NT2/D1 (cell line): ENCODE measurements at places on chromosomes 13 and 19.
A peak's percentile ranks its signal among the peaks of the same experiment; 100 is the strongest.

DNA sequence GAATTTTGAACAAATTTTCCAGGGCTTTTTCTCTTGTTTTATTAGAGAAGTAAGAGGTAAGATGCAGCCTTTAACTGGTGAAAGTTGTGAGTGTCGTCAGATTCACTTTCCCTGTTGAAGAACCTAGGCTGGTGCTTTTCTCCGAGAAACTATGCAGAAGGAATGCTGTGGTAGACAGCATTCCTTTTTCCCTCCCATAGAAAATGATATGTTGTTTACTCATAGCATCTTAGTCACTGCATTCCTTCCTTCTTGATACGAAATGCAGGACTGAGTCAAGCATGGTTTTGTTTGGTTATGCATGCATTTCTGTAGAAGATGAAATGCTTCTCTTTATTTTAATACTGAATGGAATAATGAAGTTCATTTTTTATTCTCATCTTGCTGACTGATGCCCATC, 3.4 kb downstream of the ITGBL1 start:
- no peak for DNase-seq

DNA sequence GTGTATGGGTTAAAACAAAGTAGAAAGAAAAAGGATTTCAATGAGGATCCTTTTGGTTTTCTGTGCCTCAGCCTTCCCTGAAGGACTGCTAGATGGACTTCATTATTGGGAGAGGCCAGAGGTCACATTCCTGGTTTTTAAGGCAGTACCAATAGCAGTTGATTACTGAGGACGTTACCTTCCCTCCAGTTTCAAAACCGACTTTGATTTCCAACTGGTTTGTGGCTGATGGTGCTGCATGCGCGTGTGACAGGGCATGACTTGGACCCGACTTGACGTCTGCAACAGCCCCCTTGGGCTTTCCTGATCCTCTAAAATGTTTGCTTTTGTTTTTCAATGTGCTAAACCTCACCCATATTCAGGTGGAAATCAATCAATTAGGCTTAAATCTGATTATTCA, 314.3 kb upstream of the ARGLU1 start:
- no peak for DNase-seq

- peak; percentile 76 for DNase-seq
Observed at GRCh38 chr19:12723641-12724426, at the start of gene TNPO2. Gene TNPO2 (minus strand): TSS chr19:12723932. CDS start chr19:12720977, 2,955 bp downstream.

DNA sequence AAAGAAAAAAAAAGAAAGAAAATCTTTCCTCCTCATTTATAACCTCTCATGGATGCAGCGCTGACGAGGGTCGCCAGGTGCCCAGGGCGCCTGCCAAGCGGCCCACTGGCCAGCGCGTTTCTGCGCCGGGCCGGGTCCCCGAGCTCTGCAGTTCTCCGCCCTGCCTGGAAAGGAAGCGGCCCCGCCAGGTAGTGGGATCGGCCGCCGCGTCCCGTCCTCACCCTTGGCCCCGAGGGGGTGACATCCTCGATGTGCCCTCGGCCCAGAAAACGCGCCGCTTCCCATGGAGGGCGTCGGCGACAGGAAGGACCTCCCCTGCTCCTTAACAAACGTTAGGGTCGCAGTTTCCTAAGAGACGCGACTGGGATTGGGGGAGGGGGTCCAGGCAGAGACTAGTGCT, 56.9 kb downstream of the ZNF726 start:
- DNase-seq, result no peak

- no peak for DNase-seq
Observed at GRCh38 chr19:2129486-2129885, 21.9 kb downstream of the AP3D1 start.

DNA sequence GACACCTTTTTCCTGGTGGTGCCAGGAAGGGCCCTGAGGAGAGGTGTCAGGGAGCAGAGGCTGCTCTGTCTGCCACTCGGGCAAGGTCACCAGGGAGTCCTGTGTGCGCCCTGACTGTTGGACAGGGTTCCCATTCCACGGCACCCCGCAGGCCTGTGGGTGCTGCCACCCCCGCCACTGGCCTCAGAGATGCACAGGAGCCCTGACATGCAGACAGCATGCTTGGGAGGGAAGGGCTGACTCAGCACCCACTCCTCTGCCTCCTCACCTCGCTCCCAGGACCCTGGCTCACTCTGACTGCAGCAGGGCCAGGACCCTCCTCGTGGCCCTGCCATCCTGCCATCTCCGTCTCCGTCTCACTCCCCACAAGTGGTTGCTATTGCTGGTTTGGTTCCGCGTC, 25.3 kb downstream of the MAU2 start:
- DNase-seq, result no peak

DNA sequence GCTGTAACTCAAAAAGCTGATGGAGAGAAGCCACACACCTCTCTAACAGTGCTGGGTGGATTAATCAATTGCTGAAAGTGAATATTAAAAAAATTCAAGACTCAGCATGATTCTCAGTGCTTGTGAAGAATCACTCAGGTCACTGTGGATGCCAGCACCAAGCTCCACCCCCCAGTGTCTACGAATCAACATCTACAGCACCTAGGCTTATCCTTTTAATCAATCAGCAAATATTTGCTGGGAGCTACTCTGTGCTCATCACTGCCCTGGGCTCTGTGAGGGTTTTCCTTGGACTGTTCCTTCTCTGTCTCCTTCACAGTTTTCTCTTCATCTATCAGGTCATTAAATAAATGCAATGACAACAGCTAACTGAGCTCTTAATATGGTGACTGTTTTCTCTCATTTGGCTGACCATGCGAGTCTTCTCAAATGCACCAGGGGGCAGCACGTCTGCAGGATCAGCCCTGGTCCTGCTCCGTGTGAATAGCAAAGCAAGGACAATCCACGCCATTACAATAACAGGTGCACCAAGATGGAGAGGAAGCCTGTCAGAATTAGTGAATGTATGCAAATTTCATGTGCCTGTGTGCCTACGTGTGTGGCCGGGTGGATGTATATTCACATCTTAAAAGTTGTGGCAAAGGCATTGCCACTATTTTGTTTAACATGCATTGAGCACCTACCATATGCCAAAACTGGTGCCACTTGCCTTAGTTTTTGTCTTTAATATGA, 14.6 kb upstream of the C13orf42 start:
- DNase-seq, result peak; percentile 58

DNA sequence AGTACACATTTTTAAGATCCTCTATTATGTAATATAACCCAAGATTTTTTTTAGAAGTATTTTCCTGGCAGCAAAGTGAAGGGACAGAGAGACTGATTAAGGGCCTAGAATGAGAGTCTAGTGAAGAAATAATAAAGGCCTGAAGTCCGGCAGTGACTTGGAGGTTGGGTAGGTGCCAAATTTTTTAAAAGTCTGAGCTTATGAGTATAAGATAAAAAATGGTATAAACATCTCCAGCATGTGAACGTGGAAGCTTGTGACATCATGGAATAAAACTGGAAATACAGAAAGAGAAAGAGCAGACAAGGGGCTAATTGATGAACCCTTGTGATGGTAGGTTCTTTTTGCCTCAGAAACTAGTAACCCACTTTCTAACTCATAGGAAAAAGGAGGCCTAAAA, 174.6 kb downstream of the SUCLA2 start:
- no peak for DNase-seq

DNA sequence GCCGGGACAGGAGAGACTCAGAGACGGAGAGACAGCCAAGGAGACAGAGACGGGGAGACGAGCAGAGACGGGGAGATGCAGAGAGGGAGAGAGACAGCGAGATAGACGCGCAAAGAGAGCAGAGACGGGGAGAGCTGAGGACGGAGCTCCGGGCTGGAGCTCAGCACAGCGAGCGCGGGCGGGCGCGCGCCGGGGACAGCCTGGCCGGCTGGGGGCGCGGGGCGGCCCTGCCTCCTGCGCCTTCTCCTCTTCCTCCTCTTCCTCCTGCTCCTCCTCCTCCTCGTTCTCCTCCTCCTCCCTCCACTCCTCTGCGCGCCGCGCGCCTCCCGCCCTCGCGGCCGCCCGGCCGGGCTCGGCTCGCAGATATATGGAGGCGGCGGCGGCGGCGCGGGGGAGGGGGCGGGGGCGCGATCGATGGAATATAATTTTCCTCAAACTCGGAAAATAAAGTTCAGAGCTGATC, at the start of gene ERFL:
Gene ERFL (minus strand): TSS at position 229 of the 463 bp plus-strand sequence. CDS start 15,530 bp downstream, outside the sequence.
- DNase-seq, result no peak

DNA sequence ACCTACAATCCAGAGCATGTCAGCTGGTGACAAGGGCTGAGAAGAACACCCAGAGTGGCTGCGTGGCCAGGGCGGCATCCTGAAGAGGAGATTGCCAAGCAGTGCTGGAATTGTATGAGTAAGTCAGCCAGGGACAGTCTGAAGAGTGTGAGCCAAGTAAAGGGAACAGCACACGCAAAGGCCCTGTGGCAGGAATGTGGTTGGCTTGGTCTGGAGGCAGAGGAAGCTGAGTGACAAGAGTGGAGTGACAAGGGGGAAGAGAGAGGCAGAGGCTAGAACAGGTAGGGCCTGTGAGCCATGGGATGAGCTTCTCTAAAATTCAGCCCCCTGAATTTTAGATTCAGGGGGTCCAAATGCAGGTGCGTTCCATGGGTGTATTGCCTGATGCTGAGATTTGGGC, 53.7 kb upstream of the UQCRFS1 start:
- no peak for DNase-seq

- DNase-seq, result no peak
Observed at GRCh38 chr19:48181505-48181904, 11.0 kb downstream of the ZSWIM9 start.

DNA sequence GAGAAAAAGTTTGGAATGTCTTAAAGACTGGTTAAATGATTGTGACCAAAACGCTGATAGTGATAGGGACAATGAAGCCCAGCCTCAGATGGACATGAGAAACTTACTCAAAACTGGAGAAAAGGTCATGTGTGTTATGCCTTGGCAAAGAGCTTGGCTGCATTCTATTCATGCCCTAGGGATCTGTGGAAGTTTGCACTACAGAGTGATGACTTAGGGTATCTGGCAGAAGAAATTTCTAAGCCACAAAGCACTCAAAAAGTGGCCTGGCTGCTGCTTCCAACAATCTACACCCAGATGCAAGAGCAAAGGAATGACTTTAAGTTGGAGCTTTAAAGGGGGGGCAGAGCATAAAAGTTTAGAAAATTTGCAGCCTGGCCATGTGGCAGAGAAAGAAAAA, 521.3 kb downstream of the UQCRFS1 start:
- no peak for DNase-seq

- DNase-seq, result no peak
Observed at GRCh38 chr19:27776020-27776419, 1436.9 kb downstream of the UQCRFS1 start.

- DNase-seq, result no peak
Observed at GRCh38 chr19:42498169-42498757, 30.0 kb downstream of the CEACAM1 start.

GRCh38 chr13:95579303-95579702, 26.8 kb downstream of the CLDN10 start:
- no peak for DNase-seq

GRCh38 chr19:1170938-1171754, 2.9 kb downstream of the SBNO2 start:
- no peak for DNase-seq

GRCh38 chr19:38801359-38802095, 11.2 kb downstream of the LGALS4 start:
- DNase-seq, result no peak

GRCh38 chr13:104597546-104598180, 1531.4 kb upstream of the SLC10A2 start:
- DNase-seq, result no peak

DNA sequence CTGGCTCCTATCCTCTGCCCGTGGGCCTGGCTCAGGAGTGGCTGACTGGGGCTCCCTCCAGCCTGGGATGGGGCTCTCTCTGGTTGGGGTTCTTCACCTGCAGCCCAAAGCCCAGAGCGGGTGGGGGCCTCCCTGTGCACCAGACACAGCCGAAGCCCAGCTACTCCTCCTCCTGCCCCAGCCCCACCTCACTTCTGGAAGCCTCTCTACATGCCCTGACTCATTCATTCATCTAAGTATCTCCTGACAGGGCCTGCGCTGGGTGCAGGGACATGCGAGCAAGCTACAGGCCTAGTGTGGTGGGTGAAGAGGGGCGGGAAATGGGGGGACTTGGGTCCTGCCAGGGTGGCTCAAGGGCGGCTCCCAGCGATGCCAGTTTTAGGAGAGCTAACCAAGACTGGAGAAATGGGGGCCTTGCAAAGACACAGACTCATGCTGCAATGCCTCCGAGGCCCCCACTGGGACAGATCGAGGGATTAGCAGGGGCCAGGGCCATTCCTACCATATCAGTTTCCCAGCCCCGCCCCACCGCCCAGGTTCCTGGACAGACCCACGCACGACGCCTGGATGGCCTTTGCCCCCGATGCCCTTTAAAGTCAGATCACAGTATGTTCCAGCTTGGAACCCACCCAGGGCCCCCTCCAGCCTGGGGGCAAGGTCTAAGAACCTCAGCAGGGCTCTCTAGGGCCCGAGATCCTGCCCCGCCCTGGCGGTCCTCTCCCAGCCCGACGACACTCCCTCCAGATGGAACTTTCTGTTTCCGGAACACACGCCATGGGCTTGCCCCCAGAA, 12.6 kb downstream of the LSM4 start:
- DNase-seq, result no peak

- DNase-seq, result no peak
Observed at GRCh38 chr13:52103386-52103785, 25.5 kb downstream of the NEK5 start.

- no peak for DNase-seq
Observed at GRCh38 chr13:25169951-25170553, 2.0 kb downstream of the AMER2 start.

- DNase-seq, result no peak
Observed at GRCh38 chr13:65606622-65607021, 1623.5 kb downstream of the PCDH9 start.

GRCh38 chr13:110925023-110925612, 10.2 kb upstream of the ANKRD10 start:
- no peak for DNase-seq

GRCh38 chr13:86684402-86684801, 885.2 kb upstream of the SLITRK6 start:
- DNase-seq, result no peak

GRCh38 chr13:105820415-105820814, 715.0 kb downstream of the EFNB2 start:
- DNase-seq, result no peak

GRCh38 chr13:59946944-59947343, 216.8 kb downstream of the DIAPH3 start:
- no peak for DNase-seq

DNA sequence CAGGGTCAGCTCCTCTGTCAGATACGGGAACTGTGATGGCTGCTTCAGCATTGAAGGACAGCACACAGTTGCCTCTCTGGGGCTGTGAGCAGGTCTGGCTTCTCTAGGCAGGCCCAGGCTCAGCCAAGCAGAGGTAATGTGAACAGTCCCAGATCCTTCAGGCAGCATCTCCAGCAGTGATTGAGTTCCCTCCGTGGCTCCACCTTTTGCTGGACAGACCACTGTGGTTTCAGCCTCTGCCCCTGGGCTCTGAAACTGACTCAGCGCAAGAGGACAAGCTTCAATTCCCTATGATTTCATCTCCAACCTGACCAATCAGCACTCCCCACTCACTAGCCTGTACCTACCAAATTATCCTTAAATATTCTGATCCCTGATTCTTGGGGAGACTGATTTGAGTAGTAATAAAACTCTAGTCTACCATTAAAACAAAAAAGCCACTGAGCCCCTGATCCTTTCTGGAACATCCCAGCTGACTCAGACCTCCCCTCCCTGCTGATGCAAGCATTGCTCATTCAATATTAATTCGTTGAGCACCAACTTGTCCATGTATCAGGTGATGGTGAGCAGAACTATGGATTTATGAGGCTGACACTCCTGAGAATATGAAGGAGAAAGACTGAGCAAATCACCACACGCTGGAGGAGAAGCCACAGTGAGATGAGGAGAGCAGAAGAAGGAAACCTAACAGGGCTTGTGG, 16.7 kb downstream of the GSX1 start:
- DNase-seq, result no peak

GRCh38 chr13:110820322-110820721, 94.5 kb downstream of the ANKRD10 start:
- DNase-seq, result no peak

- peak; percentile 92 for DNase-seq
Observed at GRCh38 chr19:58097781-58098681, at the start of gene ZSCAN18. Gene ZSCAN18 (minus strand): TSS chr19:58098231. CDS start chr19:58090267, 7,964 bp downstream.
